ENCODE measurements at places on chromosomes 1 and 21.

- no peak for DNase-seq
These were observed 16.1 kb downstream of the IFT25 start for GRCh38 chr1:53929246-53929960.

DNA sequence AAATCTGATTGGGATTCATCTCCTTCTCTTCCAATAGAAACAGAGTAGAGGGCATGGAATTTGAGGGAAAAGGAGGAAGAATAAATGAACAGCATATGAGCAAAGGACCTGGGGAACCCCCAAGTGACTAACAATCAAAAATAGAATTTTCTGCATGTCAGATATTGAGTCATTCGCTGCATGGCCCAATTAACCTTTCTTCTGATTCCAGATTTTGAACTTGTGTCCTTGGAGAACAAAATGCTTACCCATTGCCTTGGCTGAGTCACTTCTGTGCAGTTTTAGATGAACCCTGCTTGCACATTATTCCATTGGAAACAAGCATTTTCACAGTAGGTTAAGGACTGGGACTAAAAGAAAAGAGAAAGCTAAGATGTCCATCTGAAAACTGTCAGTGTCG lies 390.5 kb downstream of the ST6GALNAC3 start:
- DNase-seq: no peak

DNA sequence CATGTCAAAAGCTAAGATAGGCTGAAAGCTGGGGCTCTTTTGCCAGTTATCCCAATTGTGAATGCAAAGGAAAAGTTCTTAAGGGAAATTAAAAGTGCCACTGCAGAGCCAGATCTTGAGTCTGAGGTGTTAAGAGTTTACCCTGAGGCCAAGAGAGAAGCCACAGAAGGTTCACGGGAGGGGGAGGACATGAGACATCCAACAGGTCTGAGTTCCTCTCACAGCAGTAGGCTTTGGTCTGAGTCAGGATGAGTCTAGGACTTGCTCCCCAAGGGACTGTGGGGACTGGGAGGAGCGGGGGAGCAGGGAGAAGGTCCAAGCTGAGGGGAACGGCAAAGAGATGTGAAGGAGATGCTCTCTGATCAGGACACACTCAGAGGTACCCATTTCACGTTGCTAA lies 411.2 kb upstream of the CAMK1G start:
- no peak for DNase-seq

- DNase-seq: no peak
These were observed 44.2 kb upstream of the LPGAT1 start for GRCh38 chr1:211874521-211875347.

DNA sequence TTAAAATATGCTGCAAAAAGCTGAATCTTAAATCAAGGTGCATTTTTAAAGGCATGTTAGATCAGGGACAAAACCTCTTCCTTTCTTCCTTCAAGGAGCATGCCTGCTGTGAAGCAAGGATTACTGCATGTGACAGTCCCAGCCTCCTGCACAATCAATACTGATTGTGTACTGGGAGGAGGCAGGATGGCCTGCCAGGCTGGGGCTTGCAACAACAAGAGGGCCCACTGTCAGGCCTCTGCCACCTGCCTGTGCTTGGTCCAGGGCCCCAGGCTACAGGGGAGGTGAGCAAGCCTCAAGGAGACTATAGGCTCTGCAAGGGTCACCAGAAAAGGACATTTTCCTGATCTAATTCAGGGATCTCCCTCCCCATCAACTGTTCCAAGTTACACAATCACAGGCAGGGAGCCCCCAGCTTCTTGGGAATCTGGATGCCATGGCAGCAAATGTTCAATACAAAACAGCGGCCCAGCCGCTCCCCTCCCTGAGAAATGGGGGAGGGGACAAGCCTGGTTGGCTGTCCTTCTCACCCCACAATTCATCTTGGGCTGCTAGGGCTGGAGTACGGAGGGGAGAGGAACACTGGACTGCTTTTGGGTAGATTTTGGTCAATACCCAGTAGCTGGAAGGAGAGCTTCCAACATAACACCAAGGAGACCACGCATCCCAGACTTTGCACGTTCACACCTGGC lies 76.7 kb downstream of the SSBP3 start:
- DNase-seq: no peak

DNA sequence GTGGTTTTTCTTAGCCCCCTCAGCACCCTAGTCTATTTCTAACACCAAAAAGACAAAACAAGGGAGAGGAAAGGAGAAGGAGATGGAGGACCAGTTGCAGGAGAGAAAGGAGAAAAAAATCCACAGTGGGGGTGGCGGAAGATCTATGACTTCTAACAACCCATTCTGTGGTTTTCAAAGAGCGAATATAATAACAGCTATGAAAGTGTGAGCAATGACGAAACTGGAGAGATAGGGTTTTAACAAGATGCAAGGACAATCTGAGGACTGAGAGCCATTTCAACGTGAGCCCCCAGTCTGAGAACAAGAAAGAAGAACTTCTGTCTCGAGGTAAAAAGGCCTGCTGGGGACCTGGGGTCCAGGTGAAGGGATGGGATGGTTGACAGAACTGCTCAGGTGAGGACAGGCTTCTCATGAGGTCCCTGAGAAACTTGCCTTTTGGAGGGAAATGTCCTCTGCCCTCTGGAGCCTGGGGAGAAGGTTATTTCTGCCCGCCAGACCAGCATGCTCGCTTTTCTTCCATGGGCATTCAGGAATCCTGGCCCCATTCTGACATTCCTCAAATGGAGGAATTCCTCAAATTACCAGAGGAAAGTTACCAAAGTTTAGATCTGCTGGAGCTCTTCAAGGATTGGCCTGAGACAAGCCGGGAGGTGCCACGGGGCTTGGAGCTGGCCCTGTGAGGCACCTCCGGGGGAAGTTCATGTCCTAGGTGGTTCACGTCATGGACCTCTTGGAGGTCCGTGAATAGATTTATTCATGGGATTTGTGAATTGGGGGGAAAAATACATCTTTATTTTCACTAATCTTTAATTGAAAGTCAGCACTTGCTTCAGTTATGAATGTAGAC lies at the start of gene CD160:
CD160 (plus strand) TSS at position 270 of the 850 bp plus-strand sequence. CDS start 8,829 bp downstream, outside the sequence.
- DNase-seq: no peak

- no peak for DNase-seq
These were observed 43.0 kb downstream of the UBE4B start for GRCh38 chr1:10075732-10076131.

All from thoracic aorta (tissue), 2 donors.